ENCODE measurements at places on chromosomes 12 and 14.

GRCh38 chr14:88515499-88516221, 39.1 kb downstream of the PTPN21 start:
- no peak for DNase-seq

DNA sequence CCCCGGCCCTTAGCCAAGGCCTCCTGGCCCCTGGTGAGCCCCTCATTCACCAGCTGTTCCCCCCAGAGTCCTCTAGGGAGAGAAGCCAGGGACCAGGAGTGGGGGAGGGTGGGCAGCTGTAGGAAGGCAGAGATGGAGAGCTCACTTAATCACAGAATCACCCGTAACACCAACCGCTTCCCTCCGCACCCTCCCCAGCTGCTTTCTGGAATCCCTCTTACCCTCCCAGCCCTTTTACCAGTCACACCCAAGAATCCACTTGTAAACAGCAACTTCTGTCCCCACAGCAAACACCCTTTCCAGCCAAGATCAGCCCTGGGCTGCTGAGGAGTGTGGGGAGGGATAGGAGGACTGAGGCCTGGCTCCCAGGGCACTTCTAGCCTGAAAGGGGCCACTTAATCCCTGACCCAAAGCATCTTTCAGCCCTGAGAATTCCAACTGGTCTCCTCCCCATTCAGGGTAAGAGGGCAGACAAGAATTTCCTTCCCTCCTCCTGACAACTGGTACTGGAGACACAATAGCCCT, 18.8 kb downstream of the NCKAP5L start:
- no peak for DNase-seq

DNA sequence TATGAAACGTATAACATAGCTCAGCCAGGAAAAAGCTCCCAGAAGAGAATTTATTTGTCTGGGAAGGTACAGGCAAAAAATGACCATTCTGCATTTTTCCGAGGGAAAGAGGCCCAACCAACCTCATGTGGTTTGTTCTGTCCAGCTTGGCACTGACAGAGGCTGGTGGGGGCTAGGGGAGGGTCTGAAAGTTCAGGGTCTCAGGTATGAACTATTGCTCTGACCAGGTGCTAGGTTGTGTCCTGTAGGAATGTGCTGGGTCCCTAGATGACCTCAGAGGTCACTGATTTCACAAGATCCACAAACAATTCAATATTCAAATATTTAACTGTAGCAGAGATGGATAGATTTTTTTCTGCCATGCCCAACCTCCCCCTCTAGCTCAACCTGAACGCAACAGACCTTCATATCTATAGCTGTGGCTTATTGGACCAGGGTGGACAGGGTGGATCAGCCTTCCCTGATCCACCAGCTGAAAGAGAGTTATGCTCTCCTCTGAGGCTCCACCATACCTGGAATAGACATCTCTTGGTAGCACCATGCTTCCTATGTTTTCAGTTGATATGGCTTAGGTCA, 32.9 kb upstream of the IFT81 start:
- no peak for DNase-seq

GRCh38 chr12:115953450-115953849, 324.0 kb downstream of the MED13L start:
- DNase-seq = no peak

DNA sequence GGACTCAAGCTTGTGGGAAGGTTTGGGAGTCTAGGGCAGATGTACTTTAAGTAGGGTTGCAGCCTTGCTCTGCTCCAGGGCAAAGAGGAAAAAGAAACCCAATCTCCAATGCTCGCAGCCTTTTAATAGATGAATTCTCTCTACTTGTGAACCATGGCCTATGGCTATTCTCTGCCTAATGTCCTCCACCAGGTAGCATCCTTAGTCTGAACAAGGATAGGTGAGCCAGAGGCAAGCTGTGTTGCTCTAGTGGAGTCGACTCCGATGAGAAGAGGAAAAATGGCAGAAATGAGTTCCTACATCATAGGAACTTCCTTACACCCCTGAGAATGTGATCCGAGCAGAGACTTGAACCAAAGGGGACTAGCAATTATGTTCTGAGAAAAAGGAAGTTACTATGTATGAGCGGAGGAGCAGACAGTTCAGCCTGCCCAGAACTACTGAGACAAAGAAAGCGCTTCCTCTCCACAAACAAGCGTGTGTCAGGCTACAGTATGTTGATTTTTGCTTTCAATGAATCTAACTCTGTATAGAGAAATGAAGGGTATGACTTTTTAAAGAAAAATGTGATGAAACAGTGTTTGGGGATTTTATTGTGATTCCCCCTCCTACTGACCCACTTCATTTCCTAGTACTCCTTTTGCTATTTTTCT, 153.6 kb upstream of the ARID2 start:
- no peak for DNase-seq

GRCh38 chr14:91835920-91836843, 31.2 kb downstream of the TC2N start:
- peak; percentile 75 for DNase-seq

DNA sequence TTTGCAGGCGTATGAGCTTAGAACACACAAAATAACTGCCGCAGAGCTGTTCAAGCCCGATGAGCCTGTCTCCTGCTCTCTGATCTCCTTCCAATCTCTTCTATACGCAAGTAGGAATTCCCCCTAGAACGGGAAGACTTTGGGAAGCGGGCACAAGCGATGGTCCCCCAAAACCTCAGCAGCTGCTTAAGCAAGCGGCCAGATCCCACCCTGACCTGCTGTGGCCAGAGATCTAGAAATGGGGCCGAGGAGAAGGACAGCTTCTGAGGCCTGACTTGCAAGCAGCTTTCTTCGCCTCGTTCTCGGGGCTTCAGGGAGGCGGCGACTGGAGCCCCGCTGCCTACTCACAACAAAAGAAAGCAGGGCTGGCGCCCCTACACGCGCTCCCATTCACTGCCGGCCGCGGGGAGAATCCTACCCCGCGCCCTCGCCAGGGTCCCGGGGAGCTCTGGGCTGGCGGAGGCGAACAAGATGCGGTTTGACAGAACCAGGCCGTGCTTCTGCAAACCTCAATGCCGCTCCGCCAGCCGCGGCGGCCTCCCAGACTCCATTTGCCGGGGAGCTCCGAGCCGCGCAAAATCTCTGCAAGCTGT, 922 bp downstream of the TBX5 start:
- no peak for DNase-seq

GRCh38 chr14:35403114-35403602, 1.4 kb downstream of the NFKBIA start:
- DNase-seq = peak; percentile 11
